Epithelial cell of proximal tubule (primary cell): ENCODE measurements at places on chromosomes 5 and 9.

GRCh38 chr5:122415030-122415800, 103.2 kb downstream of the SNCAIP start:
- peak; percentile 22 for DNase-seq

GRCh38 chr9:88796947-88797346, 194.3 kb upstream of the S1PR3 start:
- DNase-seq = no peak

- DNase-seq = no peak
Measured at GRCh38 chr5:116703328-116703727, 128.7 kb upstream of the SEMA6A start.

DNA sequence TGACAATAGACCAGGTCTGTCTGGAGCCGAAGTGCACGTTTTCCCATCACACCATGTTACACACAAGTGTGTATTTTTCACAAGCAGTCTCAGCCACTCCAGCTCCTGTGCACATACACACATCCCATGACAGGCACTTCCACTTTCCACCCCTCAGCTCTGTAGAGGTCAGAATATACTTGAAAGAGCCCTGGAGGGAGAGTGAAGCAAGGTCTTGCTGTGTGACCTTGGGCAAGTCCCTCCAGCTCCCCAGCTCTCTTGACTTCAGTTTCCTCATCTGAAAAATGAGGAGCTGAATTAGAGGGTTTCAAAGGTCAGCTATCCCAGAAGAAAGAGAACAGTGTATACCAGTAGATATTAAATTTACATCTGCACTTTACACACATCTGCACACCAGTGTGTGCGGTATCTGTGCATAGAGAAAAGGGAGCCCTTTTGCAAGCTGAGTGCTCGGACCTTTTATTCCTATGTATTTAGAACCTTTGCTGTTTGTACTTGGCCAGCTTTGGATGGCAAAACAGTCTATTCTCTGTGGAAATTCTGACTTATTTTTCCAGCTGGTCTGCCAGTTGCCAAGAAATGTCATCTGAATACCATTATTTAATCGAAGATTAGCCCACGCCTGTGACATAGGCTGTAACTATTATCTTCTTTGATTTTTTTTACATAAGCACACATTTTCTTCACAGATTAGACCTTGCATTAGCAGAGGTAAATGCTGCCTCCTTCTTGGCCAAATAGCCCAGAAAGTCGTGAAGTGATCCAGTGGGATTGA, 528.0 kb downstream of the BNC2 start:
- no peak for DNase-seq

- DNase-seq = no peak
Measured at GRCh38 chr5:72093824-72094223, 13.5 kb upstream of the MAP1B start.

DNA sequence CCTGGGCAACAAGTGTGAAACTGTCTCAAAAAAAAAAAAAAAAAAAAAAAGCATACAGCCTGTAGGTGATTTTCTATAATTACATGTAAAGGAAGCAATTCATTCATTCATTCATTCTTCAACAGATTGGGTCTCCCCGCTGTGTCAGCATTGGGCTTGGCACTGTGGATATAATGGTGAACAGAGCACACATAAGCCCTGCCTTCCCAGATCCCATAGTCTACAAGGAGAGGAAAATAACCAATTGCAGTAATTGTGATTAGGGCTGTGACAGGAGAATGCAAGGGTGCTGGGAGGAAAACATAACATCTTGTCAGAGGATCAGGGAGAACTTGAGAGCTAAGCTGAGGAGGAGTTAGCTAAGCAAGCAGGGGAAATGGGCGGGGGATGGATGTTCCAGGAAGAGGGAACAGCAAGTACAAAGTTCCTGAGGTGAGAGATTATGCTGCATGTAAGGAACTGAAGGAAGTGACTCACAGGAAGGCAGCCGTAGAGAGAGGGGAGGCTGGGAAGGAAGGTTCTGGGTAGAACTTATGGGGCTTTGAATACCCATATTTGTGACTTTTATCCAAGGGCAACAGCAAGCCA, 24.0 kb upstream of the KLF9 start:
- DNase-seq = peak; percentile 63

DNA sequence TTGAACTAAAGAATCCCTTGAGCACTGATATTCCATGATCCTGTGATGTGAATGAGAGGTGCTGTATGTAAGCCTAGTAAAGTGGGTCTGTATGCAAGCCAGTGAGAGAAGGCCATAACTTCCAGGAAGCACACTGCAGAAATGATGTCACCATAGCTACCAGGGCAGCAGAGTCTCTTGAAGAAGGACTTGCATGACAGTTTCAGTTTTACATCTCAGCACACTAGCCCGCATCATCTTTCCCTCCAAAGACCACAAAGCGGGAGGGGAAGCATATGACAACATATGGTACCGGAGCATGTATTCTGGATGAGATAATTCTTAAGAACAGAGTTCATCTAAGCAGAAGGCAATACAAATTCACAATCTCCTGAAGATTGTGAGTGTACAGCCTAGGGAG, 37.6 kb upstream of the MAST4 start:
- no peak for DNase-seq

GRCh38 chr5:85865296-85865695, 752.4 kb upstream of the COX7C start:
- DNase-seq = no peak

DNA sequence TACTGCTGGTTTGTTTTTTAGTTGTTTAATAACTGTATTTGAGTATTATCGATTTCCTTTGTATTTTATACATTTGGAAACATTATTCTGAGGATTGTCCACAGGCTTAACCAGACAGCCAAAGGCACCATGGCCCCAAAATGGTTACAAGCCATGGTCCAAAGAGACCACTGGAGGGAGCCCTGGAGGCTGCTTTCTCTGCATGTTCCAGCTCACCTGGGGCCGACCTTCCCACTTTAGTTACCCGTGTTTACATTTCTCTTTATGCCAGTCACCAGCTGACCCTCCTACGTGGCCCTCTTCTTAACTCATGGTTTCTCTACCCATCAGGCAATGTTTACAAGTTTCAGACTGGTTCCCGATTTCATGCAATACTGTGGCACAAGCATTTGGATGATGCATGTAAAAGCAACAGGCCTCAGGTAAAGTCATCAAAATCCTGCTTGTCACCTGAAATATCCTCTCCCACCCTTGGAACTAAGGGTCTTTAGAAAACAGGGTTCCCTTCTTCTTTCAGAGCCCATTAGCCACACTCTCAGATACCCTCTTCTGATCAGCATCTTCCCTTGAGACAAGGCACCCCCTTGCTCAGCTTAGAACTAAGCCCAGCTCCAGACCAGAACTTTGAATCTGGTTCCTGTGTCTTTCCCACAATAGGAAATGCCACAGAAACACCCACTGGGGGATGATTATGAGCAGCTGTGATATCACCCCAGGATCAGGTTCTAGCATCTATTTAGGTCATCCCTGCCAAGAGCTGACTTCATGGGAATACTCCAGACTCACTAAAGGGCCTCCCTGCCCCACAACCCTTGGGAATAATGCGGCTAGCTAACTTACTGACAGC, 49.9 kb upstream of the GARNL3 start:
- no peak for DNase-seq

- DNase-seq = no peak
Measured at GRCh38 chr9:18922161-18922885, 110.7 kb downstream of the SAXO1 start.

DNA sequence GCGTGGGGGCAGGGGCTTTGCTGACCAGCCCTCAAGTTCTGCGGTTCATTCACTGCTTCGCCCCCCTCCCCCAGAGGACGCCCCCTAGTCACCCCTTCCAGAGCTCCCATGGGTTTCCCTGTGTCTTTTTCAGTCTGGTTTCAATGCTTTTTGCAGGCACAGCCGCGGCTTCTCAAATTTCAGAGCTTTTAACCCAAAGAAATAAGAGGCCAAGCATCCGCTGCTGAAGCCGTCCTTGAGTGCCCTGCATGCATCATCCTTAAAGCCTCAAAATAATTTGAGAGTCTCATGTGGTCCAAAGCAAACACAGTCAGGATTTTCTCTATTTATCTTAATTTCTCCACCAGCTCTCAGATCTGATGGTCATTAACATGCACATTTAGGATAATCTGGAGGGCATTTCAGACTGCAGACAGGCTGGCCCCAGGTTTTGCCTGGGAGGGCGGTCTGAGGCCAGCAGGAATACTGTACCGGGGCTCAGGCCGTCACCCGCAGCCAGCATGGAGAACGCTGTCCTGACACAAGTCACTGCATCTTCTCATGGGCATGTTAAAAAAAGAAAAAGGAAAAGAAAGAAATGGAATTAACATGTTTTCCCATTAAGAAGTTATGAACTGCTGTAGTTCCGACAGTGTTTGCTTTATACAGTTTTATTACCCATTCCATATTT, 420.8 kb upstream of the IRX4 start:
- no peak for DNase-seq

DNA sequence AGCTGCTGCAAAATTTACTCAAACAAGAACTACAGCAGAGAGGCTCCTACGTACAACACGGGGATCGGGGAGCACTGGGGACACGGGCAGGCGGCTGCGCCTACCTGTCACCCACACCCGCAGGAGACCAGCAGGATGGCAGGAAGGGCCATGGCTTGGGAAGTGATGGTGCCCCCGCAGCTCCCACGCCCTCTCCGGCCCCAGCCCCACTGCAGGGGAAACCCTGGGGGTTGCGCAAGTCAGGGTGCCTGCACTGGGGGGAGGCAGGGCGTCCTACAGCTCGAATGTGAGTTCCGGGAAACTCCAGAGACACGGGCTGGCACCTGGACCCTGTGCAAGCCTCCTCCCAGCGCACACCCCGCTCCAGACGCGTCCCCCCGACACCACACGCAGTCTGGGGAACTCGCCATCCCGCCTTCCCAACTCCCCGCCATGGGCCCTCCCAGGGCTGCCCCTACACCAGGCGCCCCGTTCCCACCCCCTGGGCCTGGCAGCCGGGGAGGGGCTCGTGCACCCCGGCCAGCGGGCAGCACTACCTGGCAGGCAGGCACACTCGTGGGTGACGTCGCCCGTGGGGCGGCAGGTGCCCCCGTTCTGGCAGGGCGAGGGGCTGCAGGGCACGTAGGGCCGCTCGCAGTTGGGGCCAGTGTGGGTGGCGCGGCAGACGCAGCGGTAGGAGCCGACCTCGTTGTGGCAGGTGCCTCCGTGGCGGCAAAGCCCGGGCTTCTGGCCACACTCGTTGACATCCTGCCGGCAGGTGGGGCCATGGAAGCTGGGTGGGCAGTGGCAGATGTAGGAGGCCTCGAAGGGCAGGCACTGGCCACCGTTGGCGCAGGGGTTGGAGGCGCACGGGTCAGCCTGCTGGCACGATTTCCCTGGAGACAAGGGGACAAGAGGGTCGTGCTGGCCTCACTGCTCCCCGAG, 23.3 kb downstream of the NOTCH1 start:
- DNase-seq = no peak

DNA sequence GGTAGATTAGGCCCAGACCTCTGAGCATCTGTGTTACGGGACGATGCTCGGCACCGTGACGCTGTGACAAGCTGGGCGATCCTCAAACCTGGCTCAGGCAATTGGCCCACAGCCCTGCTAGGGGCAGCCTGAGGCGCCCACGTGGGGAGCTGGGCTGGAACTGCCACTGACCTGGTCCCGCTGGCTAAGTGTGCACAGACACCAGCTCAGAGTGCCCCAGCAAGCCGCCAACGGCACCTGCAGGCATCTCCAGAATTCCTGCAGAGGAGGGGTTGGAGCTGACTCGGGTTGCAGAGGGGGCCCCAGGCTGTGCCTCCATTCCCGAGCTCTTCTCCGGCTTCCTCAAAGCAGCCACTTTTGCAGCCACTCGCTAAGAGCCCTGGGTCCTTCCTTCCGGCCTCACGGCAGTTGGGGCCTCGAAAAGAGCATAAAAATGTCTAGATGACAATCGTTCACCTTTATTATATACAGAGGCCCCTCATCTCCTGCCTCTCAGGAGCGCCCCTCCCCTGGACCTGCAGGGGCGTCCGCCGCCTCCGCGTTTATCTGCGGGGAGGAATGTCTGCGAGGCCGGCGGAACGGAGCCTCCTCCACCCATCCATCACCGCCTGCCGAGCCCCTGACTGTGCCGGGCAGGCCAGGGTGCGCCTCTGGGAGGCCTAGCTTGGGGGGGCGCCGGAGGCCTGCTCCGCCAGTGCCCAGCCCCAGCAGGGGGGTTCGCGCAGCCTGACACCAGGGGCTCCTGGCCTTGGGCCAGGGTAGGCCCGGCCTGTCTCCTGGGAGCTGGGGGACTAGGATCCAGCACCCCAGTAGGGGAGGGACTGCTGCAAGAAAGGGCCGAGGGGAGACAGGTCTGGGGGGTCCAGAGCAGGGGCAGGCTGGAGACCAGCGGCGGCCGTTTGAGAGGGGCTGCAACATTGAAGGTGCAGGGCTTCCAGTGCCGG, 144.9 kb downstream of the BARX1 start:
- no peak for DNase-seq

DNA sequence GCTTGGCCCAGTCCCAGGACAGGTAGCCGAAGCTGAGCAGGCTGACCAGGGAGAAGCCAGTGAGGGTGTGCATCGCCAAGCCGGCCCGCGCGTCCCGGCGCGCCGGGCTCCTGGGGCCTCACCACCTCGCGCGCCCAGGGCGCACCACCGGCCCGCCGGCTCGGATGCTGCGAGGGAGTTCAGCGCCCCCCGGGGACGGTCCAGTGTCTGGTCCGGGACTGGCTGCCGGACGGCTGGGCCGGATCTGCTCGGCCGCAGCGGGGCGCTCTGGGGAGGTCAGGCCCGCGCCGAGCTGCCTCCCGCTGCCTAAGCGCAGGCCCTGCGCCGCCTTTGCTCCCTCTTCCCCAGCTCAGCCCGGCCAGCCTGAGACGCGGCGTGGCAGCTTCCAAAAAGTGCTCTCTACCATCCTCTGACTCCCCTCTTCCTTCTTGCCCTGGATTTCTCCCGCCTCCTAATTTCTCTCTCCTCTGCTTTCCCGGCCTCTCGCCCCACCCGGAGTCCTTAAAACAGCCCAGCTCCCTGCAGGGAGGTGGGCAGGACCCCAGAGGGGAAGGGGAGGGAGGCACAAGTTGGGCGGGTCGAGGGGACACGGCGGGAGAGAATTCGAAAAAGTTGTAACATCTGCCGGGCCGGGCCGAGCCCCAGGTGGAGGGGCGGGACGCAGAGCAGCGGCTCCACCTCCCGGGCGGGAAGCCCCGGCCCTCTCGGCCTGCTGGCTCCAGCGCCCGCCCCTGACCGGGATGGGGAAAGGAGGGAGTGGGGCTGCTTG, at the start of gene ARSI:
Gene ARSI (minus strand): TSS at position 605 of the 769 bp plus-strand sequence. CDS start 532 bp downstream, at position 73.
- no peak for DNase-seq
